Activated B cell treated with CpG ODN at 0.5 μM for 24 hours (primary cell): ENCODE measurements at places on chromosomes 2 and 18.
A peak's percentile ranks its signal among the peaks of the same experiment; 100 is the strongest.

DNA sequence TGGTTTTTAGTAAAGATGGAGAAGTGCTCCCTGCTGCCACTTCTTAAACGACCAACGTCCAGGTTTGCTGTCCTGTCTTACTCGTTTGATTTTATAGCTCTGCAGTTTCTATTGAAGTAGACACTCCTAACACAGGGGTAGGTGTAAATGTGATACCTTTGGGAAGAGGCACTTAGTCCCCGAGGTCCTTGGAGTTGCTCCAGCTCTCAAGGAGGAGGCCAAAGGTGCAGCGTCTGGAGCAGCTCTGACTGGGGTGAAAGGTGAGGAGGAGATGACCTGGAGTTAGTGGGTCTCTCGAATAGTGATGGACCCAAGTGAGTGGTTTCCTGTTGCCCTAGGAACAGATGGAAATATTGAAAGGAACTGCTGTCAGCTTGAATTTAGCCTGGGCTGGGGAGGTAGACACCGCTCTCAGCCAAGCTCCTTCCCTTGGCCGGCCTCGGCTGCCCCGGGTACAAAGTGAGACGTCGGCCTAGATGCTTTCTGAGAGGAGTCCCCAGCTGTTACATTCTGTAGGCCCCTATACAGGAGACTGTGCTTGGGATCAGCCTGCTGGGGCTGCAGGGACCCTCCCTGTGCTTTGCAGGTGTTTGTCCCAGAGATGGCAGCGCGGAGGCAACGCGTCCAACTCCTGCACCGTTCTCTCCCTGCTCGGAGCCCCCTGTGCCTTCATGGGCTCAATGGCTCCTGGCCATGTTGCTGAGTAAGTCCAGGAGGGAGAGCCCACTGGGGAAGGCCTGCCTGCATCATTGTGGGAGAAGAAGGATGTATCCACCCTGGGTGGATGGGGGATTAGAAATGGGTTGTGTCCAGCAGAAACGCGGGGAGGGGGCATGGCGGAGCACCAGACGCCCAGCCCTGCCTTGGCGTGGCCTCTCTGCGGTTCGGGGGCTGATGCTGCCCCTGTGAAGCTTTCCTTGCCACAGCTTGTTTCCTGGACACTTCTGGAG, 5.4 kb downstream of the KHK start:
- peaks cover 14% of the 10 kb centered on the region for H3K4me1 ChIP-seq
- H3K4me3 ChIP-seq, result no peak overlapping the region
- H3K27ac ChIP-seq, result no peak overlapping the region
- H3K27me3 ChIP-seq, result no peaks in the 10 kb centered on the region
- DNase-seq, result no peak
- H3K36me3 ChIP-seq, result no peaks in the 10 kb centered on the region

GRCh38 chr2:175931805-175932204, 70.3 kb downstream of the LNPK start:
- no peaks in the 10 kb centered on the region for H3K27me3 ChIP-seq
- H3K4me3 ChIP-seq, result no peak overlapping the region
- no peak overlapping the region for H3K27ac ChIP-seq
- no peaks in the 10 kb centered on the region for H3K4me1 ChIP-seq

- no peak overlapping the region for H3K4me3 ChIP-seq
- H3K27me3 ChIP-seq, result no peaks in the 10 kb centered on the region
- no peaks in the 10 kb centered on the region for H3K36me3 ChIP-seq
- DNase-seq, result no peak
- H3K27ac ChIP-seq, result no peak overlapping the region
- H3K4me1 ChIP-seq, result no peaks in the 10 kb centered on the region
These were observed 110.2 kb downstream of the MDH1 start for GRCh38 chr2:63698786-63699548.

DNA sequence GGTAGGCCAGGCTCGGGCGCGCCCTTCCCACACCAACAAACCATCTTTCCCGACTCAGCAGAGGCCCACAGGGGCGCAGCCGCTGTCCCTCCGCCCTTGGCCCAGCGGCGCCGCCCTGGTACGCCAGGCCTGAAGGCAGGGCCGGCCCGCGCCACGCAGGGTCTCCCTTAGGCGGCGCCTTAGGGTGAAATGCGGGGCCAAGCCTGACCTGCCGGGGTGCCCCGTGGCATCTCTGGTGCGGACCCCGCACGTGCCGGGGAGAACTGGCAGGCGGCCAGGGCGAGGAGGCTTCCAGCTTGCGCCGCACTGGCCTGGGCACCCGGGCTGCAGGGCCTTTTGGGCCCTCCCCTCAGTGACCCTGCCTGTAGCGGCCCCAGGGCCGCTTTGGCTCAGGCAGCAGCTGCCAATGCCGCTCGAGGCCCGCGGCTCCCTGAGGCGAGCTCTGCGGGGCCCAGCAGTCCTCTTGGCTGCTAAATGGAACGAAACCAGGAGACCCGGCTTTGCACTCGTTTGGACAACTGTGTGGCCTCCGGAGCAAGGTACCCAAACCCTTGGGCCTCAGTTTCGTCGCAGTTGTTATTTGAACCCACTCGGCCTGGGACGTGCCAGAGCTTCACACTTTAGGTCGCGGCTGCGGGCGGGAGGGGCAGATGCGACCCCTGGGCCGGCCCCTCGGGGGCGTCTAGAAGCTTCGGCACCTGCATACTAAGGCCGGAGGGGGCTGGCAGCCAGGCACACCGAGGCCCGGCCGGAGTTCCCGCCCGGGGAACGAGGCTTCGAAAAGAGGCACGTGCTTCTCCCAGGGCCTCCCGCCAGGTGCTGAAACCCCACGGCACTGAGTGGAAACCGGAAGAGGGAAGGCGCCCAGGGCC, 8.5 kb downstream of the OTX1 start:
- no peak overlapping the region for H3K27ac ChIP-seq
- H3K27me3 ChIP-seq, result peaks cover 70% of the 10 kb centered on the region
- peaks cover 4% of the 10 kb centered on the region for H3K36me3 ChIP-seq
- H3K4me1 ChIP-seq, result peaks cover 49% of the 10 kb centered on the region
- H3K4me3 ChIP-seq, result peak overlapping the region; percentile 67
- peak; percentile 24 for DNase-seq
